ENCODE measurements at places on chromosomes 3 and 15. TPM values are rescaled to one million over a fixed set of nuclear protein-coding genes. Genes with fewer than 3 reads are reported as not detected.

DNA sequence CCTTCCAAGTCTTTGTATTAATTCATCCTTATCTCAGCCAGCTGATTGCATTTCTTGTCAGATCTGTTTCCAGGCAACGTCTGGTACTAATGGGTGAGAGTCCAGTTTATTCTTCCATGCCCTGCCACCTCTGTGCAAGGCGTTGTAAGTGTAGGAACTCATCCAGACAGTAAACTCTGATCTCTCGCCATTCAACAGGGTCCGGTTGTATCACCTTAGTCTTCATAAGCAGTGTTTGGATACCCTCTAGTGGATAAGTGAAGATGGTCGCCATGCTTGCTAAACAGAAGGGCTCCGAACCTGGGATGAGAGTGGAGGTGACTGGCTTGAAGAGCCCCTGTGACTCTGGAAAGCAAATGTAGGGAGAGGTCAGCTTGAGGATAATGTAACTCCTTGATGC, 51.6 kb upstream of the CMTM7 start:
- H3K27me3 ChIP-seq = no peaks in the 10 kb centered on the region
- no peaks in the 10 kb centered on the region for H3K36me3 ChIP-seq
- no peaks in the 10 kb centered on the region for H3K4me1 ChIP-seq

DNA sequence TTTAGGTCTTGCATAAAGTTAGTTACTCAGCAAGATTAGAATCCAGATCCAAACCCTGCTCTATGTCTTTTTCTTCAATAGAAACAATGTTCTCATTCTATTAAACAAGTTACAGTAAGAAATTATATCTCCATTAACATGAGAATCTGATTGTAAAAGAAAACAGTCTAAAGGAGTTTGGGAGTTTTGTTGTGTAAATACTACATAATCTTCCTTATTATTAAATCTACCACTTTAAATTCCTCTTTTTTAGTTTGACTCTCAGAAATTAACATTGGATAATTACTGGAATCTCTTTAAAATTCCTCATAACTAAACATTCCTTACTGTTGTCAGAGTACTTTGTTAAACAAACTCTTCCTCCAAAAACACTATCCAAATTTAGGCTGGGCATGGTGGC, 1.7 kb upstream of the GOLIM4 start:
- no peaks in the 10 kb centered on the region for H3K36me3 ChIP-seq
- H3K27ac ChIP-seq = no peak overlapping the region
- H3K4me3 ChIP-seq = no peak overlapping the region

DNA sequence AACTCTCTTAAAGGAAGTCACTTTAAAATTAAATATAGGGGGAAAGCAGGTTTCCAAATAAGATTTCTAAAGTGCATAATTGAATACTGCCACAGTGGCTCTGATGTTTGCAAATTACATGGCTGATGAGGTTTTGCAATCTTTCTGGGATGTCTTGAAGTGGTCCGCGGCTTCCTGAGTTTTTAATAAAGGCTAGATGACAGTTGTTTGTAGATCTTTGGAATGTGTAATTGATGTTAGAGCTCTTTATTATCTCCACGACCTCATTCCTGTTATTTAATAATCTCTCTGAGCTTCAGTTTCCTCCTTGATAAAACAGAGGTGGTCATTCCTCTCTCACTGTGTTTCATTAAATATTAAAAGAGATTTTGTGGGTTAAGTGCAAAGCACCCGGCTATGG, 27.0 kb upstream of the CEMIP start:
- H3K4me1 ChIP-seq = no peaks in the 10 kb centered on the region
- H3K27ac ChIP-seq = no peak overlapping the region
- H3K27me3 ChIP-seq = no peaks in the 10 kb centered on the region

The ANKUB1 gene
- not detected for total RNA-seq

GRCh38 chr15:40046721-40047414, 7.9 kb upstream of the SRP14 start:
- peaks cover 19% of the 10 kb centered on the region for H3K4me1 ChIP-seq
- H3K27ac ChIP-seq = peak overlapping the region; percentile 31
- H3K36me3 ChIP-seq = no peaks in the 10 kb centered on the region
- no peak for DNase-seq

The THBS1 gene
- total RNA-seq = 428 TPM

- no peaks in the 10 kb centered on the region for H3K27me3 ChIP-seq
- H3K27ac ChIP-seq = peak overlapping the region; percentile 9
- DNase-seq = peak; percentile 42
- H3K4me1 ChIP-seq = peaks cover 23% of the 10 kb centered on the region
Measured at GRCh38 chr3:58009026-58009748, 965 bp downstream of the FLNB start.

- no peaks in the 10 kb centered on the region for H3K27me3 ChIP-seq
- no peak overlapping the region for H3K27ac ChIP-seq
- no peaks in the 10 kb centered on the region for H3K36me3 ChIP-seq
- H3K4me3 ChIP-seq = no peak overlapping the region
- no peak for DNase-seq
Measured at GRCh38 chr15:96183514-96183850, 147.0 kb upstream of the NR2F2 start.

- H3K36me3 ChIP-seq = no peaks in the 10 kb centered on the region
- H3K27ac ChIP-seq = no peak overlapping the region
Measured at GRCh38 chr3:139128803-139129202, 84.1 kb upstream of the PRR23C start.

The BCHE gene
- 0.48 TPM for total RNA-seq

The PLCH1 gene
- 6.3 TPM for total RNA-seq

GRCh38 chr3:23663246-23663645, 142.5 kb upstream of the UBE2E1 start:
- no peaks in the 10 kb centered on the region for H3K27me3 ChIP-seq
- no peak overlapping the region for H3K4me3 ChIP-seq
- no peak for DNase-seq
- H3K4me1 ChIP-seq = peaks cover 5% of the 10 kb centered on the region
- H3K36me3 ChIP-seq = no peaks in the 10 kb centered on the region

DNA sequence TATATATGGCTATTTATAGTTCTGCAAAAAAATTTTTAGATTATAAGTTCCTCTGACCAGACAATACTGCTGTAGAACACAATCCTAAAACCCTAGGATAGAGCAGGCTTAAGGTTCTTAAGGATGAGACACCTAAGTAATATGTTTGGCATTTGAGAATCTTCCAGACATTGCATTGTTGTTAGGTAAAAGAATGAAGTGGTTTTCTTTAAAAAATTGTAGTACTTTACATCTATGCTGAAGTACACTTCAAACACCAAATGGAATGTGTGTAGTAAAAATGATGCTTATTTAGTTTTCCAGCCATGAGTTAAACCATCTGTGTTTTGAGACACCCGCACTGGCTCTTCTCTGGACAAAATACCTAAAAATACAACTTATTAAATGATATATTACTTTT, 857.7 kb downstream of the OTOL1 start:
- H3K4me1 ChIP-seq = no peaks in the 10 kb centered on the region
- H3K4me3 ChIP-seq = no peak overlapping the region
- no peak overlapping the region for H3K27ac ChIP-seq
- no peaks in the 10 kb centered on the region for H3K36me3 ChIP-seq
- H3K27me3 ChIP-seq = no peaks in the 10 kb centered on the region

DNA sequence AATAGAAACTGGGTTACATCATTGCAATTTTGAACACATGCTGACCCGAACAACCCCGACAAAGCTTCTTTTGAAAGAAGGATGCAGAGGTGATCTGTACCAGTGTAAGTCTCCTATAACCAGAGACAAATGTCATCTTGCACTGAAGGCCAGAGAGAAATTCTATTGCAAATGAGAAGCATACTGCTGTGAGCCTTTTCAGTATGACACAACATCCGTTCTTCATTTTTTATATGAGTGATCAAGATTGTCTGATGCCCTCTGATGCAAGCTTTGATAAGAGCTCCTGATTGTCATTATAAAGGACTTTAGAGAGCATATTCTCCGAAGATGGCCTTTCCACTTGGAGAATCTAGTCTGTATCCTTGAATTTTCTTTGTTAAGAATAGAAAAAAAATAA, 36.9 kb downstream of the PCOLCE2 start:
- no peak overlapping the region for H3K27ac ChIP-seq
- no peaks in the 10 kb centered on the region for H3K27me3 ChIP-seq

DNA sequence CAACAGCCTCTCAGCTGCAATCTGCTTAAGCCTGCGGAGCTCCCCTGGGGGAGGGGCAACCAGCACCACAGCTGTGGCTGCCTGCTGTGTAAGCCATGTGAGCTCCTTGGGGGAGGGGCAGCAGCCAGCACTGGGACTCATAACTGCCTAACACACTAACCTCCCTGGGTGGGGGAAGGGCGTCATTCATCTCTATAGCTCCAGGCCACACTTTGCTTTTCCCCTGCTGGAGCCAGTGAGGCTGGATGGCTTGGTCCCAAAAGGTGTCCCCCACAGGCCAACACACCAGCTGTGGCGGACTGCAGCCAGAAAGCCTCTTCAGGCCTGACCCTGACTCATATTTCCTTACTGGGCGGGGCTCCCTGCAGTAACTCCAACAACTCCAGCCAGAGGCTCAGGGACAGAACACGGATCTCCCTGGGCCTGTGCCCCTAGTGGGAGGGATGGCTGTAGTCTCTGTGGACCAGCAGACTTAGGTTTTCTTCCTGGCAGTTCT, 129.8 kb downstream of the PPM1L start:
- H3K4me1 ChIP-seq = no peaks in the 10 kb centered on the region
- no peaks in the 10 kb centered on the region for H3K36me3 ChIP-seq
- no peaks in the 10 kb centered on the region for H3K27me3 ChIP-seq
- no peak overlapping the region for H3K27ac ChIP-seq
- no peak for DNase-seq
- no peak overlapping the region for H3K4me3 ChIP-seq

The SYNM gene
- 6.9 TPM for total RNA-seq

DNA sequence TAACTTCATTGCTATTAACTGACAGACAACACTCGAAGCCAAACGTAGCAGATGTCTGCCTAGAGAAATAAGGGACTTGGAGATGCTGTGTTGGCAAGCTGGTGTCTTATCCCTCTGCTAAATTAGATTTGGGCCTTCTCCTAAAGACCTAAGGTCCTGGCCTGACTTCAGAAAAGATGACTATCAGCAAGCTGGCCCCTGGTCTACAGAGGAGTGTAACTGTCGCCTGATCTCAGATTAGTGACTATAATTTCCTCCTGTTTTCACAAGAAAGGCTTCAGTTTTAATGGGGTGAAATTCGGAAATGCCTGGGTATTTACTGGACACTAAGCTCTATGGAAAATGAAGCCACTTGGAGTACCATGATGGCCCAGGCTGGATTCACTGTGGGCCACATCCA, 53.1 kb upstream of the SLC7A14 start:
- no peak overlapping the region for H3K4me3 ChIP-seq
- no peaks in the 10 kb centered on the region for H3K27me3 ChIP-seq
- no peak for DNase-seq
- H3K27ac ChIP-seq = no peak overlapping the region
- H3K36me3 ChIP-seq = no peaks in the 10 kb centered on the region
- peaks cover 2% of the 10 kb centered on the region for H3K4me1 ChIP-seq

All from ovary (tissue), 10 donors.